WERI-Rb-1 (cell line): ENCODE measurements at places on chromosomes 5 and 9.

- DNase-seq, result no peak
Observed at GRCh38 chr9:128732576-128732975, 8.6 kb upstream of the ZDHHC12 start.

- DNase-seq, result no peak
Observed at GRCh38 chr5:31397926-31398557, 133.9 kb downstream of the DROSHA start.

DNA sequence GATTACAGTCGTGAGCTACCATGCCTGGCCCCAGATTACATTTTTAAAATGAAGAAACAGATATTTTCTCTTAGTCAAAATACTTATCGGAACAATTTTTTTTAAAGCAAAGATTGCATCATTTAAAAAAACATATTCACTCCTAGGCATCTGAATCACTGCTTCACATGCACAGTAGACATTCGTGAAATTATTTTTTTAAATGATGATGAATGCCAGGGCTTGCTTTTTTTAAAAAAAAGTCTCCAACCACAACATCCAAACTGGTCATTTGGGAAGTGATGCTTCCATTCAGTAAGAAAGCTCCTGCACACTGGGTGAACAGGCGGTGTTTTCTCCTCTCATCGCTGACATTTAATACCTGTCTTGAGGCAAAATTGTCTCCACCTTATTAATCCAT, 223.0 kb upstream of the DMRT1 start:
- DNase-seq, result no peak

DNA sequence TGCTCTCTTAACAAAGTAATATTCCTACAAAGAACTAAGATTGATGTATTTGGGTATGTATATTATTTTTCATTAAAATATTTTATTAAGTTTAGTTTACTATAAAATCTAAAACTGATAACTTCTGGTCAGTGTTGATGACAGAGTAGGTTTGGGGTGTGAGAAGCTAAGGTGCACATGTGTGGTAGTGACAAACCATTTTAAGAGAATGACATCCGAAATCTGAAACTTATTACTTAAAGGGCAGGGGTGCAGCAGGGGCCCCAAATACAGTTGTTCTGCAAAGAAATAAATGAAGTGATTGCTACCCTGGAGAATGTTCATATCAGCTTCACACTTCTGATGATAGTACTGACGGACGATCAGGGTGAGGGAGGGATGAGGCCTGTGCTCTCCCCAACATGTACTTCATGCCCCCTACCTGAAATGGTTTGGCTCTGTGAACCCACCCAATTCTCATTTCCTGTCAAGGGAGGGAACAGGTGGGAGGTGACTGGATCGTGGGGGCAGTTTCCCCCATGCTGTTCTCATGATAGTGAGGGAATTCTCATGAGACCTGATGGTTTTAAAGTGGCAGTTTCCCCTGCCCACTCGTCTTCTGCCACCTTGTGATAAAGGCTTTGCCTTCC, 125.3 kb upstream of the RFX3 start:
- DNase-seq, result no peak

- DNase-seq, result no peak
Observed at GRCh38 chr5:179820127-179820482, 600 bp upstream of the SQSTM1 start.

- peak; percentile 71 for DNase-seq
Observed at GRCh38 chr5:140043508-140043872, 391 bp upstream of the NRG2 start.

DNA sequence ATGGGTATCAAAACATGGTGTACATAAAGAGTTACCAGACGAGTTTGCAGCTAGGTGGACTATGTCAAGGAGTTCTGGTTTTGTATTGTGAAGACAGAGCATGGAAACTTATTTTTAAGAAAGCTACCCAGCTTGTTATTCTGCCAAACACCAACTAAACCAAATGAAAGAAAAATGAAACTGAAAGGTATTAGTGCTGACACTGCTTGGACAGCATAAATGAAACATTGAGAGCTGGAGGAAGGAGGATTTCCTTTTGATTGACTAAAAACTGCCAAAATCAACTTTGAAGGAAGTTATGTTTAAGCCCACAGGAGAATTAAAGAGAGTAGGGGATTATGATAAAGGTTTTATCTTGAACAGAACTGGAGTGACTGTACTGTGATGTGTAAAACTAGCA, 766.2 kb downstream of the PTPRD start:
- no peak for DNase-seq
